ENCODE measurements at places on chromosomes 3 and 15.

GRCh38 chr3:193829781-193830180 lies 236.8 kb downstream of the OPA1 start:
- no peak for DNase-seq

DNA sequence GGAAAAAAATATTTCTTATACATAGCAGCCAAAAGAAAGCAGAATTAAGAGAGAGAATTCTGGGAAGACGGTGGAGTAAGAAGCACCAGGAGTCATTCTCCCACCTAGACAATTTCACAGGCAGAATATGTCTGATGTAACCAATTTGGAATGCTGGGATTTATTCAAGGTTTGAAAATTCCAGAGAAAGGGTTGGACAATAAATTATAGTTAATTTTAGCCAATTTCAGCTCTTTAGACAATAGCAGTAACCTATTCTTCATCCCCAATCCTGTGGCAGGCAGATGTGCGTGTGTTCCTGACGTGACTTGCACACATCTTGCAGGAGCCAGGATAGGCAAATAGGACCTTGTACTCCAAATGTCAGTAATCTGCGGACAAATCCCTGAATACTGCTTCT lies 541.0 kb upstream of the NAALADL2 start:
- no peak for DNase-seq

DNA sequence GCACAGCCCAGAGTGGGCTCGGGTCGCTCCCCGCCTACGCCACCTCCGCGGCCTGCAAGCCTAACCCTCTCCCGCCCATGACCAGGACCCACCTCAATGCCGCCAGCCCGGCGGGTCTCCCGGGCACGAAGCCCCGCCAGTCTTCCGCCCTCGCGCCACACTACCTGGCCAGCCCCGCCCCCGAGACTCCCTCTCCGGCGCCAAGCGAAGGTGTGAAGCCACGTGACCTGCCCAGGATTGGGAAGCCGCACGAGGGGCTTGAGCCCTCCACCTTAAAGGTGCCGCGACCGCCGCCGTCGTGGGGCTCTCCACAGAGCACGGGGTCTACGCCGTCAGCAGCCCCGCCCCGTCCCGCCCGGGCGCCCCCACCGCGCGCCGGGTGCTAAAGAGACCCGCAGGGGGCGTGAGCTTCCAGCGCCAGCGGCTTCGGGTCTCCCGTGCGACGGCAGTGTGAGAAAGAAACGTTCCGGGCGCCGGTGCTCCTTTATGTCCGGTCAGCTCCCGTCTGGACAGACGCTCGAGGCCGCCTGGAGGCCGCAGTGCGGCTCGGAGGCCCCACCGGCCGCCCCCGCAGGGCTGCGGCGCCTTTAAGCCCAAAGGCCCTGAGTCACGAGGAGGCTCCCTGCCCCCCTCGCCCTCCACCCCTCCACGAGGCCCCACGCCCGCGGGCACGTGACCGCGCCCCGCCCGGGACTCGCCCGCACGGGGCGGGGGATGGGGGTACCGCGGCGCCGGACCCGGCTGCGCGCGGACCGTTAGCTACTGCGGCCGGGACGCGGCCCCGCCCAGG lies at the start of gene CPEB1:
TSS of gene CPEB1 (minus strand) at position 319 of the 790 bp plus-strand sequence. CDS start 18,904 bp downstream, outside the sequence.
- peak; percentile 14 for DNase-seq

DNA sequence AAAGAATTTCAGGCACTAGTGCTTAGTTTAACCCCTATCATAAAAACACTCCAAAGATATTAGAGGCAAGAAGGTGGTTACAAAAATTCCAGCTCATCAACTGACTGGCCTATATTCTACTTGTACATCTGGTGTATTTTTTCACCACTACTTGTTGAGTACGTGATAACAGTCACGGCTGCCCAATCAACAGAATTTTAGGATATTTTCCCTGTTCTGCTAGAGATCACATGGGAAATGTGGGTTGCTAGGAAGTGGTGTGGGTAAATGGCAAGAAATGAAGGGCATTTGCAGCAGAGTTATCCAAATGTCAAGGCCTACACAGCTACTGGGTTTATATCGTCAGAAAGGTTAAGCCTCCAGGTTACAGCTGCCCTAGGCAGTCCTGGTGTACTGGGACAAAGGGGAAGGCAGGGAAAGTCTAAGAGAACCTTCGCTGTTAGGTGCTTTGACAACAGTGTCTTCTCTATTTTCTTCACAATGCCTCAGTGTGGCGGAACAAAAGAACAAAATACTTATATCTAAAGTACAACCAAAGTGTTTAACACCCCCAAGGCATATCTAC lies 81.9 kb downstream of the FMN1 start:
- no peak for DNase-seq

DNA sequence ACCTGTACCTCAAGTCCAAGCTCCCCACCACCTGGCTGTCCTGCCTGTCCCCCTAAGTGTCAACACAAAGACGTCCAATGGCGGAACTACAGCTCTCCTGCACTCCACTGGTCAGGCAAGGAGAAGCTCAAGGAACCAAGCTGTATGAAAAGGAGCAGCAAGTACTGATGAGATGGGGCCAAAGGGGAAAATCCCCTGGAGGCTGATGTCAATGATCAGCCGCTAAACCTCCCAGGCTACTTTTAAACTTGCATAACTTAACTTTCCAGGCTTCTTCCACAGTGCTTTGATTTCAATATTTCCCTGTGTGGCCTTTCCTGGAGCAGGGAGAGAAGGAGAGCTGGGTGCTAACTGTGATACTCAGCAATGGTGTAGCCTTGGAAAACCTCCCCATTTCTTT lies 35.0 kb downstream of the TM4SF4 start:
- DNase-seq: no peak

DNA sequence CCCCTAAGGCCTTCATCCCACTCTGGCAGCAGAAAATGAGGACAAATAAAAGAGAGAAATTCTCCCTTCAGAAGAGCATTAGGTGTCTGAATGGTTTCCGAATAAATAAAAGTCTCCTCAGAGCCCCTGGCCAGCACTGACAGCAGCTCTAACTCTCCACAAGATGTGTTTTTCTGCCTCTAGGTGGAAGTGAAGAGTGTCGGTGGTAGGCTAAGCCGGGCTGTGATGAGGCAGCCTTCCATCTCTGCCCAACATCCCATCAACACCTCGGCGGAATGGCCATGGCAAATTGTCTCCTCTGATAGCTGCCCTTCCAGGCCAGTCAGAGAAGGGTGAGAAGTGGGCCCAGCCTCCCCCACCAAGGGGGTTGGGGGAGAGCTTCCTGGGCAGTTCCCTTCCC lies 6.3 kb upstream of the CACNA2D2 start:
- no peak for DNase-seq

DNA sequence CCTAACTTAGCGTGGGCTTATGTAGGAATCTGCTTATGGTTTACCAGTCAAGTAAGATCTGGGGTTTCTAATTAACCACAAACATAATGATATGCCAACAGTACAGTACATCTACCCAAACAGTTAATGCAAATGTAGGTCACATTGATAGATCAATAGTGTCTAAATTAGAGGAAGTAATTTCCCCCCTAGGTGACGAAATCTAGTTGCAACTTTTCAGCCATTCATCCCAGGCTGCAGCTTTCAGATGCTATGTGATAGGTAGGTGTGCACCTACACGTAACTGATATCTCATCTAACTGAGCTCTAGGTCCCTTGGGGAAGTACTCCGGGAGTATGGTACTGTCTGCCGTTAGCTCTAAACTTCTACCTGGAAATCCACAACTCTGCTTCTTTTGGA lies 57.2 kb downstream of the CRTC3 start:
- DNase-seq: no peak
